ENCODE measurements at places on chromosomes 3 and 15. TPM values are rescaled to one million over a fixed set of nuclear protein-coding genes. Genes with fewer than 3 reads are reported as not detected.
A peak's percentile ranks its signal among the peaks of the same experiment; 100 is the strongest.

DNA sequence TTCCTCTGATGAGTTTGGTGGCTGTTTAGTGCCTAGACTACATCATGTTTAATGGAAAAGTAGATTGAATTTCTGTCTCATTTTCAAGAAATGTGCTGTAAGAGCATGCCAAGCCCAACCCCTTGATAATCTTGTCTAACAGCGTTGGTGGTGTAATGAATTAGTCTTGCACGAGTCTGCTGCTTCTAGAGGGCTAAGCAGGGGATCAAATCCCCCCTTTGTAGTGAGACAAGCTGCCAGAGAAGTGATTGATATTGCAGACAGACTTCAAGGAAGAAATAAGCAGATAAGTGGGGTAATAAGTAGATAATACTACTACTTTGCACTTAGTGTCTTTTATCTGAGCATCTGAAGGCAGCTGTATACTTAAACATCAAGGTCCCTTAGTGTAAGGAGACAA lies 141.4 kb downstream of the TP63 start:
- DNase-seq = no peak

GRCh38 chr3:139619484-139619883 lies 58.3 kb downstream of the NMNAT3 start:
- DNase-seq = no peak

- peak; percentile 71 for DNase-seq
Measured at GRCh38 chr3:113783980-113784379, 37.1 kb downstream of the ATP6V1A start.

DNA sequence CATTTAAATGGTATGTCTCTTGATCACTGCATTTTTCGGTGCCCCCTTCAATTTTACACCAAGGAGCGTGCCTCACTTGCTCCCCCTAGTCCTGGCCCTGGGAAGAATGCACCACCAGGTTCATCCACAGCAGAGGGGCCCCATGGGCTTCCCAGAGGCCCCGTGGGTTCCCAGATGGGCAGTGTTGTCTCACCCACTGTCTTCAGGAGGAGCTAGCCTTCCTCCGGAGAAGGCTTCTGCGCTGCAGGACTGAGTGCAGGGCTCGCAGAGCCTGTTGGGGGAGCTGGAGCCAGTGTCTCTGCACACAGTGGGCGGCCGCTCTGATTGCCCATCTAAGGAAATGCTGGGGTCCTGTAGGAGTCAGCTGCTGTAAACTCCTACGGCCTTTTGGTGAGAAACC lies 45.9 kb downstream of the POLR2M start:
- no peak for DNase-seq

DNA sequence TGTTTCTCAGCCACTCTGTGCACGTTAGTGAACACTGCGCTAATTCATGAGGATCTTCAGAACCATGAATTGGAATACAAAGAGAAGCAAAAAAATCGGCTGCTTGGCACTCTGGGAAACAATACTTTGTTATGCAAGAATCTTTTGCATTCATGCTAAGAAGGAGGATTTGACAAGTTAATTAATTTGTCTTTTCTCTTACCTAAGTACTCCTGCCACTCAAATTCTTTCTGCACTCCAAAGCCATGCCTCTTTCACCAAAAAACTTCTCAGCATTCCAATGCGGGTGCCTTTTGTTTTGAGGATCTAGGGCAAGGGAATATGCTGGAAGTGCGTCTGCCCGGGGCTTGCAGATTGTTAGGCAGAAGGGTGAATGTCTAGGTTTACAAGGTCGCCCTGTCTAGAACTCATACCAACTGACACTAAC lies 11.3 kb upstream of the KAT2B start:
- no peak for DNase-seq

Gene GUCA1C
- total RNA-seq = not detected

- no peak for DNase-seq
Measured at GRCh38 chr3:66744521-66744920, 243.7 kb upstream of the LRIG1 start.

- peak; percentile 54 for DNase-seq
Measured at GRCh38 chr3:19885468-19885867, 48.5 kb downstream of the EFHB start.

DNA sequence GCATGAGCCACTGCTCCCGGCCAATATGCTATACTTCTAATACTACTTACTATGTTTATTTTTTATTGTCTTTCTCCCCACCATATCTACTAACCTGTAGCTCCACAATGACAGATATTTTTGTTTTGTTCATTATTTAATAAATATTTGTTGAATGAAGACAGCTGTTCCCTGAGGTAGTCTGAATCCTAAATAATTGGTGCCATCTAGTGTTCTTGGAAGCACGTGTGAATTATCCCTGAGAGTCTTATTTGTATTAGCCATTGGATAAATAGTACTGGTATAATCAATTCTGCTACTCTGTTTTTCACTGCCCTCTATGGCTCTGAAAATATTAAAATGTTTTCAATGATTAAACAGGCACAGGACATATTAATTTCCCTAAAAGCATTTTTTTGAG lies 5.6 kb upstream of the APPL1 start:
- peak; percentile 48 for DNase-seq

Gene H1-8
- total RNA-seq = not detected

Gene GCNT3
- not detected for total RNA-seq

DNA sequence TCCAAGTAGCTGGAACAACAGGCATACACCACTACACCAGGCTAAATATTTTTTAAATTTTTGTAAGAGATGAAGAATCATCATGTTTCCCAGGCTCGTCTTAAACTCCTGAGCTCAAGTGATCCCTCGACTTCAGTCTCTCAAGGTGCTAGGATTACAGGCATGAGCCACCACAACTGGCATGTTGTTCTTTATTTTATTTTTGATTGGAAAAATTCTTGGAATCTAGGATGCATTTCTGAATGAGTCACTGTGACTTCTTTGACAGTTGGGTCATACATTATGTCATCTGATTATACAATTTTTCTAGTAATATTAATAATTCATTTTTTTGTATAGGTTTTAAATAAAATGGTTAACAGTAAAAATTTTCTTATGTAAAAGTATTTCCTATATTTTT lies 870.2 kb downstream of the SI start:
- DNase-seq = peak; percentile 1

DNA sequence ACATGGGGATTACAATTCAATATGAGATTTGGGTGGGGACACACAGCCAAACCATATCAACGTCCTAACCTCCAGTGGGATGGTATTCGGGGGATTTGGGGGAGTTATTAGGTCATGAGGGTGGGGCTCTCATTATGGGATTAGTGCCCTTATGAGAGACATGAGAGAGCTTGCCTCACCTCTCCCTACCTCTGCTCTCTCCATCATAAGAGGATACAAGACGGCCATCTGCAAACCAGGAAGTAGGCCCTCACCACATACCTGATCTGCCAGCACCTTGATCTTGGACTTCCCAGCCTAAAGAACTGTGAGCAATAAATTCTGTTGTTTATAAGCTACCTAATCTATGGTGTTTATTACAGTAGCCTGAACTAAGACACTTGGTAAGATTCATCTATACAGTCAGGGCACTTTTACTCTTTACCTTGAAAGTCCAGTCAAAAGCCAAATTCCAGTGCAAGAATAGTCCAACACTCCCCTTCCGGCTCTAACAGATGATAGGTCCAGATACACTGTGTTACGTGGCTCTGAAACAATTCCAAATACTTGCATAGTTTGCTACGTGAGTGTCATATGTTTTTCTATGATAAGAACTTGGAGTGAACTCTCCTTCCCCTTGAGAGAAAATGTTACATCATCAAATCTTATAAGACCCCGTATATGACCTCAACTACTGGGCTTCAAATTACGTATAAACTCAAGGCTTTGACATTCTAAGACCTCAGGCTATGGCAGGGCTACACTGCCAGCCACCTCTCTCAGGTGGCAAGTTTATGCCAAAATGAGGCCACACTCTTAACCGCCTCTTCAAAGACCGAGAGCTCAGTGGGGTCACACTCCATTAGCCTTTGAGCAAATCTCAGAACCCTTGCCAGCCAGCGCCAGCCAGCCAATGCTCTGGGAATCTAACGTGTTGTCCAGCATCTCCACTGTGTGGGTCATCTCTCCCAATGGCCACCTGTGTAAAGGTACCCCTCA lies 129.9 kb downstream of the XXYLT1 start:
- DNase-seq = no peak

Gene TLR9
- total RNA-seq = not detected

DNA sequence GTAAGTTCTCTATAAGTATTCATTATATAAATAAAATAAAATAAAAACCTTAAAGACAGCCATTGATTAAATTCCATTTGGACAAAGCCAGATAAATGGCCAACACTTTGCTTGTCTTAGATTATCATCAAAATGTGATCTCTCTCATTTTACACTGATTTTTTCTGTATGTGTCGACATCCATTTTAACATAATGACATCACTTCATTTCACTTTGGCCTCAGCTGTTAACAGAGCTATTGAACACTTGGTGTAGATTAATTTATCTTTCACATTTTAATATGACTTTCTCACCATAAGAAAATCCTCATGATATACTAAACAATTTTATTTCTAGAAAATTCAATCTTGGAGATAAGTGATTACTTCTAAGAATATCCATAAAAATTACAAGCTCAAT lies 198.1 kb downstream of the MECOM start:
- no peak for DNase-seq

Gene GRAMD1C
- total RNA-seq = 25.6 TPM

Gene PCSK6
- 20.0 TPM for total RNA-seq

- no peak for DNase-seq
Measured at GRCh38 chr15:75063338-75063737, 39.9 kb downstream of the PPCDC start.

GRCh38 chr3:88142094-88142624 lies 7.6 kb upstream of the C3orf38 start:
- no peak for DNase-seq

- no peak for DNase-seq
Measured at GRCh38 chr15:26720546-26720945, 52.3 kb downstream of the GABRB3 start.

DNA sequence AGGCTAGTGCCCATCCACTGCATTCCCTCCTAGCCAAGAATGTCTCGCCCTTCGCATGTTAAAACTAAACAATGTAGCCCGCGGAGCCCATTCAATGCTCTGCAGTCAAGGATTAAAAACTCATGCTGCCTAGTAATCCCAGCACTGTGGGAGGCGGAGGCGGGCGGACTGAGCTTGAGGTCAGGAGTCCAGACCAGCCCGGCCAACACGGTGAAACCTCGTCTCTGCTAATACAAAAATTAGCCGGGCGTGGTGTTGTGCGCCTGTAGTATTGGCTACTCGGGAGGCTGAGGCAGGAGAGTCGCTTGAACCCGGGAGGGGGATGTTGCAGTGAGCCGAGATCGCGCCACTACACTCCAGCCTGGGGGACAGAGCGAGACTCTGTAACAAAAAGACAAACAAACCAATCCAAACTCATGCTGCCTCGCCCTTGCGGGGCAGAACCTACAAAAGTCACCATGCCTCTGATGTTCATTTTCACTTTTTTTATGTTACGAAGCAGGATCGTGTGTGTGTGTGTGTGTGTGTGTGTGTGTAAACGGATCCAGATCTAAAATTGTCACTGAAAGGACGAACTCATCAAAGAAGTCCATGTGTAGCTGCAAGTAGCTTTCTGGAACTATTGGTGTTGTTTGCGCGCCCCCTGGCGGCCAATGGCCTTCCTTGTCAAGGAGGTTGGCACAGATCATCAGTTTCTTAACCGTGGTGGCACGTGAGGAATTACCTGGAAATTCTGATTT lies 54.8 kb upstream of the SPESP1 start:
- DNase-seq = peak; percentile 93

Gene SYNPR
- not detected for total RNA-seq

DNA sequence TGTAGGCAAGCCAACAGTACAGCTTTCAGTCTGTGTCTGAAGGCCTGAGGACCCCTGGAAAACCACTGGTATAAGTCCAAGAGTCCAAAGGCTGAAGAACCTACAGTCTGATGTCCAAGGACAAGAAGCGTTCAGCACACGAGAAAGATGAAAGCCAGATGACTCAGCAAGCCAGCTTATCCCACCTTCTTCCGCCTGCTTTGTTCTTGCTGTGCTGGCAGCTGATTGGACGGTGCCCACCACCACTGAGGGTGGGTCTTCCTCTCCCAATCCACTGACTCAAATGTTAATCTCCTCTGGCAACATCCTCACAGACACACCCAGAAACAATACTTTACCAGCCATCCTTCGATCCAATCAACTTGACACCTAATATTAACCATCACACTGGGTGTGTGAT lies 59.0 kb upstream of the PDZRN3 start:
- no peak for DNase-seq

Gene ACKR4
- total RNA-seq = 1.3 TPM

- DNase-seq = no peak
Measured at GRCh38 chr3:190577225-190577624, 63.3 kb downstream of the IL1RAP start.

- DNase-seq = peak; percentile 73
Measured at GRCh38 chr3:128322030-128323022, 144.4 kb downstream of the DNAJB8 start.

DNA sequence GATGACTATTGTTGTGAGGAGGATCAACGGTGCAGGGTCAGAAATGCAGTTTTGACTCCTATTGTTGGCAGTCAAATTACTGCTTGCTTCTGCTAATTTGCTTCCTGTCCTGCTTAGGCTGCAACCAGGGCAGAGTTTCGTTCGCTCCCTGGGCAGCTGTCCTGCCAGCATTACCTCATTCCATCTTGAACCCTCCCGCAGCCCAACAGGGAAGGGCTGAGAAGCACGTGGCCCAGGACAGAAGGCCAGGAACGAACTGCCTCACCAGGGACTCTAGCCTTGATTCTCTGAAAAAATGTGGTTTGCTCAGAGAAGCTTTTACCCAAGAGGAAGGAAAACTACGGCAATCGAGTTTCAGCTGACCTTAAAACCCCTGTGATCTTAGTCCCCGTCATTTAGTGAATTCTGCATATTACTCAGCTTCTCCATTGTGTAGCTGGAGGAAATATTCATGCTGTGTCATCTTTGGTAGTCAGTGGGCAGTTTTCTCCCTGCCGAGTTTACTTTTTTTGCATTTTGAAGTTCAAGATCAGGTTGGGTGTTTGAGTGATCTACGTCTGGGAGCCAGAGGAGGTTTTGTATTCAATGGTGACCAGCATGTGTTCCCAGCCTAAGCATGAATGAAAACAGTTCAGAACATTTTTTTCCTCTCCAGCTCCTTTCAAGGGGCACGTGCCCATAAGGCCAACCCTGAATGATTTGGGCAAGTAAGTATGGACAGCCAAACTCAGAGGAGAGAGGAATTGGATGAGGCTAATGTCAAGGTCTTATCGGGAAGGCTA lies 23.0 kb downstream of the TLNRD1 start:
- DNase-seq = peak; percentile 96

Gene HYAL1
- 5.8 TPM for total RNA-seq

GRCh38 chr3:19947549-19948225 lies 790 bp downstream of the RAB5A start:
- DNase-seq = peak; percentile 55

Gene IQCB1
- 4.6 TPM for total RNA-seq
